ENCODE measurements at places on chromosomes 4 and X.

DNA sequence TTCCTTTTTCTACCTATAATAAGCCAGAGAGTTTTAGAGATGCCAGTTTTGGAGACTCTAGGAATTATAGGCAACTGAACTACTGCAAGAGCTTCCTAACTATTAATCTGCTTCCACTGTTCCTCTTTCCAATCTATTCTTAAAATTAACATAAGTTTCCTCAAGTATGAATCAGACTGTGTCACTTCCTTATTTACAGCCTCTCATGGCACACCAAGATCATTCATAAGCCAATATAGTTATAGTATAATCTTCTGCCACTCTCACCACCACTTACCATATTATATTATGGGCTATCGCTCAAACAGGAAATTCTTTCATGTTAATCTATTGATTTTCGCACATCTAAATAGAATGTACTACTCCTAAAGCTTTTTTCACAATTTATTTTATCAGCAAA, 383.5 kb downstream of the STPG2 start:
- no peak for DNase-seq

DNA sequence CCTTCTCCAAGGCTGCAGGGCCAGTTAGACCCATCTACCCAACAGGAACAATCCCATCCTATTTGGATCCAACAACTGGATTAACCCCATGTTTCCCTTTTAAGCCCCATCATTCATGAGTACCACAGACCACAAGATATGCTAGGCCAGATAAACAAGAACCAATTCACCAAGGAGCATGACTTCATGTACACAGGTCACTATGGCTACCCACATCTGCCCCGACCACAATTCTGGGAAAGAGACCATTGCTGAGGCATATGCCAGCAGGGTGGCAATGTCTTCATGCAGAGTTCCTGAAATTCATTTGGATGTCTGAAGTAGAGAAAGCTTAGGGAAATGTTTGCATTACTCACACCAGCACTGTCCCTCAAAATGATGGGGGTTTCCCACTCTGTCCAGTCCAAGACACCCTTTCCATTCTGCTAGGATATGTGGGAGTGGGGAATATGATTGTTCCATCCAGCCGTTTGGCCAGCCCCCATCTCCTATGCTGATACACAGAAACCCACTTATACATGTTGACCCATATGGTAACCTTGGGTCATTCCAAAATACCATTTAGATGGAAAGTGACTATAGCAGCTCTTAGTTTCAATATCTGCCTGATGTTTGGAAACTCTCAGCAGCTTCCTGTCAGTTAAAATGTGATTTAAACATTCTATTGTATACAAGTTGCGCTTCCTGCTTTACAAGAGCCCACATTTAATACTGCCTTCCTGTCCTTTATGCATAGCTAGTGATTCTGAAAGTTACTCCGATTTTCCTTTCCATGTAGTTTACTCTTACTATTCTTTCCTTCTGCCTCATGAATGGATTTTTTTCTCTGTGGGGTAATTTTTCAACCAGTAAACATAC, 129.0 kb downstream of the AMMECR1 start:
- no peak for DNase-seq

- DNase-seq: no peak
Observed at GRCh38 chr4:129645461-129645860, 549.5 kb downstream of the C4orf33 start.

- no peak for DNase-seq
Observed at GRCh38 chr4:145731028-145731427, 51.1 kb downstream of the C4orf51 start.

- DNase-seq: peak; percentile 62
Observed at GRCh38 chr4:152485726-152486276, 50.1 kb downstream of the FBXW7 start.

DNA sequence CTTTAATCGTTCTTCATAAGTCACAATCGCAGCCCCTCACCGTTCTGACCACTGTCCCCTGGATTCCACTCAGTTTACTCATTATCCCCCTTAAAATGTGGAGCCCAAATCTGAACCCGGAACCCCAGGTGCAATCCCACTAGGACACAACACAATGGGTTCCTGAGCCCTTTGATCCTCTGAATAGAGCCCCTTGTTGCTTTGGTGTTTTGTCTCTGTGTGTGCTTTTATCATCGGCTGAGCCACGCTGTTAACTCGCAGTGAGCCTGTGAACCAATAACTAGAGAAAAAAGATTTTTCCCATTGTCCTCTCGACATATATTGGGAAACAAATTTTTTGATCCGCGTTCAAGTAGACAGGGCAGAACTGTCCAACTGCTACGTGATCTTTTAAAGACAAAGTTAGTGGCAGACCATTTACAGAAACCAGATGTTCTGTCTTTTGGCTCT, 617 bp upstream of the PDHA1 start:
- DNase-seq: no peak

DNA sequence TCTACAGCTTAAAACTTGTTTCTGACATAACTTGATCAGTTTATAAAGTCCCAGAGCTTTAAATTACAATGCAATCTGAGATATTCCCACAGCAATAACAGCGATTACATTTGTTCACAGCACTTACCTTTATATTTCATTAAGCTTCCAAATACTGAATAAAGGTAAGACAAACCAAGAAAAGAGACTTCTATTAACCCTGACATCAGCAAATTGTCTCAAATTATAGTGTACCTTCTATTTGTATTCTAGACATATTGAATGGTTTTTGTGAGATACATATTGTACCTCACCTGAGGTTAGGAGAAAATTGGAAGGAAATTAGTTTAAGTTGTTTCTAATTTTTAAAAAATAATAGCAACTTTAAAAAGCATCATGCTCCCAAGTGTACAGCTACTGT, 111.9 kb downstream of the HDAC8 start:
- no peak for DNase-seq

DNA sequence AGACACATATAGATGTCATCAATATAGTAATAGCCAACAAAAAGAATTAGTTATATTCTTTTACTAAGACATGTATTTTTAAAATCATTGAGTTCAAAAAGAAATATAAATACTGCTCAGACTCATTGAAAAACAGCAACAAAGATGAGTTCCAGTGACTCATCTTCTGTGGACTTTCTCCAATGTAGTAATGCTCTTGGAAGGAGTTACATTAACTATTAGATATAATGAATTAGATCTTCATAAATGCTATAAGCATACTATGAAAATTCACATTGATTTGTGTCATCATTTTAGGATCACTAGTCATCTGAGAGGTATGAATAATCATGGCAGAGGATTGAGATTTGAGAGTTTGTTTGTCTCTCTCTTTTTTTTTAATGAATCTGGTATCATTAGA, 547.8 kb upstream of the PCDH7 start:
- DNase-seq: no peak

DNA sequence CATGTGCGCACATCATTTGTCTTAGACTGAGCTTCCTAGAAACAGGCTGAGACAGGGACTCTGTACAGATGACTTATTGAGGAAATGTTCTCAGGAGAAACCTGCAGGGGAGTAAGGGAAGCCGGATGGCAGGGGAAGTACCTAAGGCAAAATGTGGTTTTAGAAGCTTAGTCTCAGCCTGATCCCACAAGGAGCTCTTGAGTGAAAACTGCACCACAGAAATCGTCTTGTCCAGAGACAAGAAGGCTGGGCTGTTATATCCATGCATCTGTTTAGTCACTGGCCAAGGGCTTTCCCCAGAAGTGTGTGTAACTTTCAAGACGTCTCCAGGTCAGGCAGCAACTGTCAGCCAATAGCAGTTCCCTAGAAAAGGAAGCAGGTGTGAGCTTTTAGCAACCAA, 86.0 kb downstream of the FUNDC1 start:
- DNase-seq: no peak

DNA sequence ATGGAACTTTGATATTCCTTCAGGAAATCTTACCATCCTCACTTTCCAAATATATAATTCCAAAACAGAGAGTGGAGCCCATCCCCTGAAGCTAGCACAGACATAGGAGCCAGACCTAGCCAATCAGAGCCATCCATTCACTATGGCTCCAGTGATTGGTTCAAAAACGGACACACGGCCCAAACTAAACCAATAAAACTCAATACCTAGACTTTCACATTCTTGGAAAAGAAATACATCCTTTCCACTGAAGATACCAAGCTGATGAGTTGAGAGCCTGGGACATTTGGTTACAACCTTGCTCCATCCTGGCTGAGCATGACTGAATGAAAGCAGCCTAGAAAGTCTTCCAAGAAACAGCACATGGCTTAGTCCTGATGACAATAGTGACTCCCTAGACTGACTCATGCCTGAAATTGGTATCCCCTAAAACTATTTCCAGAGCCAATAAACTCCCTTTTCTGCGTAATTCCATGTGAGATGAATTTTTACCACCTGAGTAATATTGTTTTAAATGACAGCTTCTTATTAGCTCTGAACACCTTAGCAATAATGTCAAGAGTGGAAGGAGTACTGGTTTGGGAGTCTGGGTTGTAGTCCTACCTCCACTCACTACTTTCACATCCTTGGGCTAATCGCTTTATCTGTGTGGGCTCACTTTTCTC, 189.6 kb upstream of the LNX1 start:
- DNase-seq: no peak

DNA sequence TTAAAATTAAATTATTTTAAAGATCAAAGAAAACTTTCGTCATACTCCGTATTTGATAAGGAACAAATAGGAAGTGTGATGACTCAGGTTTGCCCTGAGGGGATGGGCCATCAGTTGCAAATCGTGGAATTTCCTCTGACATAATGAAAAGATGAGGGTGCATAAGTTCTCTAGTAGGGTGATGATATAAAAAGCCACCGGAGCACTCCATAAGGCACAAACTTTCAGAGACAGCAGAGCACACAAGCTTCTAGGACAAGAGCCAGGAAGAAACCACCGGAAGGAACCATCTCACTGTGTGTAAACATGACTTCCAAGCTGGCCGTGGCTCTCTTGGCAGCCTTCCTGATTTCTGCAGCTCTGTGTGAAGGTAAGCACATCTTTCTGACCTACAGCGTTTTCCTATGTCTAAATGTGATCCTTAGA, at the start of gene CXCL8:
TSS of gene CXCL8 (plus strand) at position 217 of the 426 bp plus-strand sequence. CDS start at position 307, 90 bp downstream.
- no peak for DNase-seq

DNA sequence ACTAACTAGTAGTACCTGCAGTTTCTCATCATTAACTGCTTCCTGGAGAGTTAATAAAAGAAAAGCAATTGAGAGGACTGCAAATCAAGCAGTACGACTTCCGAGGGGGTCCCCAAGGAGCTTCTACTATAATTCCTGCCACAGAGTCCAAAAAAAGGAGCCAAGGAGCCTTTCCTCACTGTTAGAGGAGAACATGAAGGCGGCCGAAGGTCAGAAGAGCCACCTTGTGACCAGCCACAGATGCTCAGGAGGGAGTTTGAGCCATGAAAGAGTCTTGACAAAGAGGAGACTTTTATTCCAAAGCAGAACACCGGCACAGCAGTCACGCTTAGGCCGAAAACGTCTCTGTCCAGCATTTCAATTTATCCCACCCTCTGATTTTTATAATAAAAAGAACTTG, 62.2 kb downstream of the RELL1 start:
- no peak for DNase-seq

- DNase-seq: no peak
Observed at GRCh38 chr4:6472008-6472386, 417 bp downstream of the PPP2R2C start.

GRCh38 chr4:144371485-144371884, 231.0 kb upstream of the GYPA start:
- no peak for DNase-seq

GRCh38 chr4:137510557-137511265, 21.6 kb downstream of the PCDH18 start:
- no peak for DNase-seq

DNA sequence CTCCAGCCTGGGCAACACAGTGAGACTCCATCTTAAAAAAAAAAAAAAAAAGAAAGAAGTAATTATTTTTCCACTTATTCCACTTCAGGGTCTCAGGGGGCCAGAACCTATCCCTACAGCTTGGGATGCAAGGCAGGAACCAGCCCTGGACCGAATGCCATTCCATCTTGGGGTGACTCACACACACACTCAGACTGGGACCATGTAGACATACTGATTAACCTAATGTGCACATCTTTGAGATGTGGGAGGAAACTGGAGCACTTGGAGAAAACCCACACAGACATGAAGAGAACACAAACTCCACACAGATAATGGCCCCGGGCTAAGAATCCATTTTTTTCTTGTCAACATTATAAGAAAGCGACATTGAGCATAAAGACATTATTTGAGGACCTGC, 132.5 kb downstream of the PTTG2 start:
- DNase-seq: no peak

DNA sequence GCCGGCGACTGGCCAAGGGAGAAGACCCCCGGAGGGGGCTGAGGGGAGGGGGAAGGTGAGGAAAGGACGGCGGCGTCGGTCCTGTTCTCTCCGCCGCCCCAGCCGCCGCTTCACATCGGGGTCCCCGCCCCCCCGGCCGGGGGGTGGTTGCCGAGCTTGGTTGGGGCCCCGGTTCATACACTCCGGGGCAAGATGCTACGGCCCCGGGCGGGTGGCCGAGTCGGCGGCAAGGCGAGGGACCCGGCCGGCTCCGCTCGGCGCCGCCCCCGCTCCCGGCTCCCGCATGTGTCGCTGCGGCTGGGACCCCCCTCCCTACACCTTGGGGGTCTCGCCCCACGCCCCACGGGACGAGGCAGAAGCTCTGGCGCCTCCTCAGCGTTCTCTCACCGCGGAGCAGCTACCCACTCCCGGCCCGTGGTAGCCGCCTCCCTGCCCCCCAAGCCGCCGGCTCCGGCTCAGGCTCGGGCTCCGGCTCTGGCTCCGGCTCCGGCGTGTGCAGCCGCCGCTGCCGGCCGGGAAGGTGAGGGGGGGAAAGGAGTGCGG, 461 bp downstream of the FBXW7 start:
- DNase-seq: no peak

GRCh38 chr4:154739111-154739510, 4.7 kb upstream of the LRAT start:
- DNase-seq: no peak

DNA sequence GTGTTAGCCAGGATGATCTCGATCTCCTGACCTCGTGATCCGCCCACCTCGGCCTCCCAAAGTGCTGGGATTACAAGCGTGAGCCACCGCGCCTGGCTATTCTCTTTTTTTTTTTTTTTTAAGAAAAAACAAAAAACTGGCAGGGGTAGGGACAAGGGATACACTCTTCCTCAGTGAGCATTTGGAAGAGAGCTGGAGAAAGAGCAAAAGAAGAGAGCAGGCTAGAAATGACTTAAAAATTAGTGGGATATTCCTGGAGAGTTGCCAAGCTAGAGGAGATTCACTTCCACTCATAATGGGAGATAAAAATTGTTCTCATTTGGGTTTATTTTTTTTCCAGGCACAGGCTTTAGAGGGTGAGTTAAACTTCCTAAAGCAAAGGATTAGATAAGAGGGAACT, 140.0 kb upstream of the SCML1 start:
- no peak for DNase-seq

DNA sequence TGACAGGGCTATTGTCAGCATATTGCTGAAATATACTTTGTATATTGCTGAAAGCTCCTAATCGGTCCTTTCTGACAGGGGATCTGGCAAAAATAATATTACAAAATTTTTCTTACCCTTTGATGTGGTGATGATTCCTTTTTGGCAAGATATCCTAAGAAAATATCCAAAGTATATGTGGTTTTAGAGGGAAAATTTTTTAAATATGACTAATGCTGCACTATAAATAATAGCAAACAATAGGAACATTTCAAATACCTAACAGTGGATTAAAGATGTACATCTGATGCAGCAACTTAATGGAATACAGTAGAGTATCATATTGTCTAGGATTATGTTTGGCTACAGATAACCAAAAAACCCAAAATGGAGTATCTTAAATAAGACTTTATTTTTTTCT, 49.6 kb downstream of the RRAGB start:
- no peak for DNase-seq

- no peak for DNase-seq
Observed at GRCh38 chr4:32148111-32148666, 1428.0 kb downstream of the PCDH7 start.

- DNase-seq: no peak
Observed at GRCh38 chrX:110180928-110181310, 137.0 kb downstream of the AMMECR1 start.

- DNase-seq: no peak
Observed at GRCh38 chr4:156515295-156515694, 456.3 kb downstream of the PDGFC start.
